ENCODE measurements at places on chromosomes 3 and 15. TPM values are rescaled to one million over a fixed set of nuclear protein-coding genes. Genes with fewer than 3 reads are reported as not detected.

The WDR48 gene
- total RNA-seq = 49.1 TPM

The IL5RA gene
- total RNA-seq = 0.49 TPM

The CHRM5 gene
- total RNA-seq = 0.18 TPM

The TEX264 gene
- total RNA-seq = 35.8 TPM

The GOLGA8N gene
- 35.0 TPM for total RNA-seq

The AMT gene
- total RNA-seq = 12.4 TPM

The PLSCR2 gene
- total RNA-seq = 0.71 TPM

GRCh38 chr3:113968986-113969385 is 21.2 kb downstream of the ZDHHC23 start:
- no peak for DNase-seq

DNA sequence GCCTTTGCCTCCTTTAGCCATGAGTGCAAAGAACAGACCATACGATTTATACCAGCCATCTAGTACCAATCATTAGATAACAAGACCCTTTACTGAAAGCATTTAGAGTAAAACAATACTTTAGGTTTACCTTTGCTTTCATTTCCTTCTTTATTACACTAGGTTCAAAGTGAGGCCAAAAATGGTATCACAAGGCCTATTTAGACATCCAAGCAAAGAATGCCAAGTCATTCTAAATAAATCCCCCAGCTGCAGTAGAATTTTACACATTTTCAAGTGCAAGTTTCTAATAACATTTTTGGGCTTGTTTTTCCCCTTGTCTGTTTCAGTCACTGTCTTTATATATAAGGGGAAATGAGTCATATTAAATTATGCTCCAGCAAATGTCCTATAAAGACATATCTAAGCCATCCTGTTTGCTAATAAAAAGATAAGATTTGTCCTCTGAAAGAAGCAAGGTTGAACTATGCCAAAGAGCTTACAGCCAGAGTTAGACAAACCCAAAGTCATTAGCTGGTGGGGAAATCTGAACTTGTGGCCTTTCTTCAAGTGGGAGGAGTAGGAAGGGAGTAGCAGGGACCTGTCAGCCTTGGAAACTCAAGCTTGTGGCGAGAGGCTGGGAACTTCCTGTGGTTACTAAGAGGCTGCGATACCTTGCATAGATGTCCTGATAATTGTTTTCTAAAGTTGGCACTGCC is 232.7 kb downstream of the MECOM start:
- no peak for DNase-seq

DNA sequence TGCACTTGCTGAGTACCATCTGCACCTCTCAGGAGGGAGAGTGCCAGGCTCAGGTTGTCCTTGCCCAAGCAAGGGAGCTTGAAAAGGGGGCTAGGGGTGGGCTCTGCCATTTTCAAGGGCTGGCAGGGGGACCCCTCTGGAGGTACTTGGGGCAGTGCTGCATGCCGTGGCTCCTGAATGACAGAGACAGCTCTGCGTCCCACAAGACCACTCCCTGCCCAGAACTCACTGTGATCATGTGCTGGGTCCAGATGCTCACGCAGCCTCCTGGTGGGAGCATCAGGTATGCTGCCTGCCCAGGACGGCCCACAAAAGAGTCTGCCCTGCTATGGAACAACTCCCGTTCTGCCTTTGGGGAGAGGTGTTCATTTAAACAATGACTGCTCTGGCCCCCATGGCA is 165.2 kb downstream of the GOLGA6L4 start:
- DNase-seq = no peak

GRCh38 chr15:62824111-62825015 is 218.2 kb upstream of the TPM1 start:
- no peak for DNase-seq

DNA sequence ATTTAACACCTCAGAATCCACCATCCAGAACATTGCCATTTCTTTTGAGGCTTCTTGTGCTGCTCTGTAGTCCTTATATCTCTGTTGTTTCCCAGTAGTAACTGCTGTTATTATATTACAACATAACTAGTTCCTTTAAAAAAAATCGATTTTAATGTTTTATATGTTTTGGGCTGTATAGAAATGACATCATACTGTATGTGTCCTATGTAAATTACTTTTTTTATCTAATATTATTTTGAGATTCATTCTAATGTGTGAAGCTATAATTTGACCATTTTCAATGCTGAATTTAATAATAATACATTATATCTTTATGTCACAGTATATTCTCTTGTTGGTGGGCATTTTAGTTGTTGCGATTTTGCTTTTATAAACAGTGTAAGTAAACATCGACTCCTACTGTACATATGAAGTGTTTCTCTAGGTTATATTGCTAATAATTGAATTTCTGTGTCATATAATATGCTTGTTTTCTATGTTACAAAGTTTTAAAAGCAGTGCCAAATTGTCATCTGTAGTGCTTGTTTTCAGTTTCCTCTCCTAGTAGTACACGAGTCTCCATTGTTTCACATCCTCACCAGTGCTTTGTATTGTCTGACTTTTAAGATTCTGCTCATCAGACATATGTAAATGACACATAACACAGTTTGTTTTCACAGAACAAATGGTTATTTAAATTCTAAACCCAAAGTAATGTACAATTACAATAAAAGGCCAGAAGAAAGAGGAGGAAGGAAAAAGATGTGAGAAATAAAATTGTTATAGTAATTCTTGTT is 172.0 kb upstream of the LRRFIP2 start:
- DNase-seq = no peak

DNA sequence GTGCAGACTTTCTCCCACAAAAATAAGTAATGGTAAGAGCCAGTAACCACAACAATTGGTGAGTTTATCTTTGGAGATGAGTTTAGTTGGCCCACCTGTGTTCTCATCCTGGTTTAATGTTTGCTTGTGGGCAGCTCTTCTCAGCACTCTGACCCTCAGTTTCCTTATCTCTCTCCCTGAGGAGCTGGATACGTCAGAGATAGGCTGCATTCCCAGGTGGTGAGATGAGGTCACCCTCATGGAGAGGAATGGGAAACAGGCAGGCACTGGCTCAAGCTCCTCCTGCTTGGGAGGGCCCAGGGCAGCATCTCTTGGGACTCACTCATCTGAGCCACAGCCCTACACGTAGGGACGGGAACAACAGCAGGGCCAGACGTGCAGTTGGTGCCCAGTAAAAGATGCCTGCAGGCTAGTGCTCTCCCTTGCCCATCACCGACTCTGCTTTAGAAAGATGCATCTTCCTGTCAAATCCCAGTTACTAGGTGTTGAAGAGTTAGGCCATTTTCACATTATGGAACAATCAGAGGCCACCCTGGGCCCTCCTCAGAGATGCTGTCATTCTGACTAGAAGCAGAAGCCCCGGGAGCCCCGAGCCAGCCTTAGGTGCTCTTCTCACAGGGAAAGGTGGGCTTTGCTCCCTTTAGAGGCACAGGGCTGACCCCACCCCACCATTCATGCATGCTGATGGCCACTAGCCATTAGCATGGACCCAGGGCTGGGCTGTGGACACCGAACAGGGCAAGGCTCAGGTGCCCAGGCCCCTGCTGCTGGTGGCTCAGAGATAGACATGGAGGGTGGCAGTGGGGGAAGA is 59.7 kb downstream of the GRIP2 start:
- DNase-seq = no peak

DNA sequence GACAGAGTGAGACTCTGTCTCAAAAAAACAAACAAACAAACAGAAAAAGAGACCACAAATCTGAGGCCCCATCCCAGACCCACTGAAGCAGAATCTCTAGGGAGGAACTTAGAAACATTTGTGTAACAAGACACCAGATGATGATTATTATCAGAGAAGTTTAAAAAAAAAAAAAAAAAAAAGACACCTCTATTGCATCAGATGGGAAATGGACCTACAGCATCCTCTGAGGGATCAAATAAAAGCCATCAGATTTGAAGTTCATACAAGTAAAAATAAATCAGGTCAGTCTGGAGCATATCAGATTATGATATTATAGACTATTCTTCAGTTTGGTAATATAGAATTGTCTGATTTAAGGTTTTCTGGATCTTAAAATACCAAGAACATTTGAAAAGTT is 21.9 kb upstream of the LIPC start:
- no peak for DNase-seq

GRCh38 chr15:70480196-70480856 is 283.0 kb downstream of the UACA start:
- DNase-seq = no peak

GRCh38 chr3:187150599-187150998 is 11.3 kb upstream of the RPL39L start:
- DNase-seq = no peak

DNA sequence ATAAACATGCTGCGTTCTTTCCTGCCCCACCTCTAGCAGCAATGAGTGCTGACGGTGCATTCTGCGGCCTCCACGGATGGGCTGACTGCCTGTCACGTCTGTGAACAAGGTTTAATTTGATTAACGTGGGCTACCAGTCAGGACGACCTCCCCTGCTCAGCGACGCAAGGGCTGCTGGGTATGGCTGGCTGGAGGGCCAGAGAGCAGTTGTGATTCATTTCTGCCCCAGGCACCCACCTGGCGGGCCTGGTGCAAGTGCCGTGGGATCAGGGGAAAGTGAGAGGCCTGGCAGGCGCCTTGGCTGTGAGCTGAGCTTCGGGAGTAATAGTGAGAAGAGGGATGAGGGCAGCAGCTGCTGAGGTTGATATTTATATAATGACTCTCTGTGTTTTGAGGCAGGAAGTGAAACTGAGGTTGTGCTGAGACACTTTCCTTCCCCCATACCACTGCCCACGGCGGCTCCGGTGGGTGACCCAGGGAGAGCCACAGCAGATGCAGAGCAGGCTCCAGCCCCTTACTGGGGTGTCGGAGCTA is 190.4 kb upstream of the BCL6 start:
- no peak for DNase-seq

- DNase-seq = no peak
These were observed 690 bp downstream of the TP53BP1 start for GRCh38 chr15:43492266-43492665.

DNA sequence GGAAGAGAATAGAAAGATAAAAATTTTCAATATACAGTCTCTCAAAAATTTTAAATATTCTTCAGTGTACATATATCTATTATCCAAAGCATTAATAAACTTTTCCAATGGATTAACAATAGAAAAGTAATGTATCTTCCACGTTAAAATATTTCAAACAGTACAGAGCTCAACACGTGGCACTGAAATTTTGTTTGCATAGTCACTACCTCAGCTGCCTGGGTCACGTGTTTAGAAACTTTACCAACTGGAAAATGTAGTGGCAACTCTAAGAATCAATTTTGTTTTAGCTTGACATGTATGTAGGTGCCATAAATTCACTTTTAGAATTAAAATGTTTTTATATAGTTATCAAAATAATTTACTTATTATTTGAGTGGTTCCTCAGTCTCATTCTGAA is 85.3 kb downstream of the CNTN3 start:
- DNase-seq = no peak

- no peak for DNase-seq
These were observed 137.7 kb upstream of the TMEM108 start for GRCh38 chr3:132900481-132900880.

DNA sequence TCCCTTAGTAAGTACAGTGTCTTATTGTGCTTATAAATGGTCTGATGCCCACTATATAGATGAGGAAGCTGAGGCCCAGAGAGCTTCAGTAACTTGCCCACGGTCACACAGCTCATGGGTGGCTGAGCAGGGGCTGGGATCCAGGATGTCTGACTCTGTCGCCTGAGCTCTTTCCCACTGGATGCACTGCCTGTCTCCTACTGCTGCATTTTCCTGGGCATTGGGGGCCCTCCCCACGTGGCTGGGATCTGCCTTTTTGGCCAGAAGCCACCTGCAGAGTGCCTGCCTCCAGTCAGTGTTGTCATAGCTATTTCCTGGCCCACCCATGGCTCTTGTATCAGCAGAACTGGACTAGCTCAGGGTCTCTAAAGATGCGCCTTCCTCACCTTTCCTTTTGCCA is 57.5 kb upstream of the TAMM41 start:
- DNase-seq = no peak

DNA sequence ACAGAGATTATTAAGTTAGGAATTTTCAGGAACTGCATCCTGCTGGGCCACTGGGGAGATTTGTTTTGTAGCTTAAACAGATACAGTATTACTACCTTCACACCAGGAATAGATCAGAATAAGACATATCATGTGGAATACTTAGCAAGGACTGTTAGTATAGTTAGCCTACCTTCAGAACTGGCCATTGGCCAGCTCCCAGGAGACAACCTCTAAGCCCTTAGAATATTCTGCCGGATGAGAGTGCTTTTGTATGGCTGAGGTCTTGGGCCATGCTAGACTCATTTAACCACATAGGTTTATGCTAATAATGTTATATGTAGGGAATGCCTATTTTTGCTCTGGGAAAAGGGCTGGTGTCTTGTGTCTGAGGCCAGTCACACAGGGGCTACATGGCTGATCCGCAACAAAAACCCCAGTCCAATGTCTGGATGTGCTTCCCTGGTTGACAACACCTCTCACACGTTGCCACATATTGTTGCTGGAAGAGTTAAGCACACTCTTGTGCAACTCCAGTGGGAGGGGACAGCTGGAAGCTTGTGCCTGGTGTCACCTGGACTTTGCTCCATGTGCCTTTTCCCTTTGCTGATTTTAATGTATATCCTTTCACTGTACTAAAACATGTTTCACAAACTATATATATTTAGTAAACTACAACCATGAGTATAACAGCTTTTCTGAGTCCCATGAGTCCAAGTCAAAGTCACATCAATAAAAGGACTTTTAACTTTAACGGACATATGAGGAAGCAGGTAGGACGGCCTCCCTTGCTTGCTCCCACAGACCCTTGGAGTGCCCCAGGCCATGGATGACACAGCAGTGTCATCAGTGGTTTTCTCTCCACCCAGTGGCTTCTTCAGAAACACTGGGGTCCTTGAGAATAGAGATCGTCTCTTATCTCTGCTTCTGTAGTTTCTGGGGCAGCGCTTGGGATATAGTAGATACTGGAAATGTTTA is 118.0 kb upstream of the C3orf80 start:
- no peak for DNase-seq

GRCh38 chr15:95228856-95229555 is 997.6 kb downstream of the MCTP2 start:
- DNase-seq = no peak

- no peak for DNase-seq
These were observed 28.1 kb upstream of the GHSR start for GRCh38 chr3:172476347-172476746.
